ENCODE measurements at places on chromosomes 12 and 14.

- no peak for DNase-seq
Measured at GRCh38 chr12:108308395-108309085, 30.6 kb downstream of the CMKLR1 start.

GRCh38 chr14:89308232-89308959 lies 108.6 kb downstream of the FOXN3 start:
- no peak for DNase-seq

DNA sequence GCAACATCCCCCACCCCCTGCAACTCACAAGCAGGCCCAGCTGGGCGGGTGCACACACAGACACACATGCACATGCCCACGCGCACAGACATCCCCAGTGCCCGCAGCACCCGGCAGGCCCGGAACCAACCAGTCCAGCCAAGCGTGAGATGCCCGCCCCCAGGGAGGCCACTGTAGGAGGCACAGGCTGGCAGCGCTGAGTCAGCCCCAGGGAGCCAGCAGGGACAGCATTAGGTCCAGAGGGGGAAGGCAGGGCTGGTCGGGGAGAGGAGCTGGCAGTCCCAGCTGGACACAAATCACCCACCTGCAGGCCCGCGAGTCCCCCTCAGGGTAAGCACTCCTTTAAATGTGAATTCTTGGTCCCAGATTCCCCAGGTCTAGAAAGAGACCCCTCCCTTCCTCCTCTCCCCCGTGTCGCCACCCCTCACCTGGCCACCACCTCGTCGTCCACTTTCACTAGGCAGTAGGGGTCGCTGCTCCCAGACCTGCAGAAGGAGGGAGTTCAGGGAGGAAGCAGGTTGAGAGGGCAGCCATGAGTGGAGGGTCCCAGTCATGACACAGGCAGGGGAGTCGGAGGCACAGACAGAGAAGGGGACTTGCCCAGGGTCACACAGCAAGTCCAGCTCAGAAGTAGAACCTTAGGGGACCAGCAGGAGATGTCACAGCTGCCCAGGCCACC lies 5.0 kb downstream of the RASAL1 start:
- DNase-seq = no peak

GRCh38 chr14:91381801-91382670 lies 35.6 kb downstream of the CCDC88C start:
- no peak for DNase-seq

GRCh38 chr14:65501328-65501727 lies 88.8 kb downstream of the FUT8 start:
- no peak for DNase-seq

GRCh38 chr12:76031414-76032042 lies at the start of gene PHLDA1:
TSS of gene PHLDA1 (minus strand) at chr12:76031776.
- peak; percentile 94 for DNase-seq

DNA sequence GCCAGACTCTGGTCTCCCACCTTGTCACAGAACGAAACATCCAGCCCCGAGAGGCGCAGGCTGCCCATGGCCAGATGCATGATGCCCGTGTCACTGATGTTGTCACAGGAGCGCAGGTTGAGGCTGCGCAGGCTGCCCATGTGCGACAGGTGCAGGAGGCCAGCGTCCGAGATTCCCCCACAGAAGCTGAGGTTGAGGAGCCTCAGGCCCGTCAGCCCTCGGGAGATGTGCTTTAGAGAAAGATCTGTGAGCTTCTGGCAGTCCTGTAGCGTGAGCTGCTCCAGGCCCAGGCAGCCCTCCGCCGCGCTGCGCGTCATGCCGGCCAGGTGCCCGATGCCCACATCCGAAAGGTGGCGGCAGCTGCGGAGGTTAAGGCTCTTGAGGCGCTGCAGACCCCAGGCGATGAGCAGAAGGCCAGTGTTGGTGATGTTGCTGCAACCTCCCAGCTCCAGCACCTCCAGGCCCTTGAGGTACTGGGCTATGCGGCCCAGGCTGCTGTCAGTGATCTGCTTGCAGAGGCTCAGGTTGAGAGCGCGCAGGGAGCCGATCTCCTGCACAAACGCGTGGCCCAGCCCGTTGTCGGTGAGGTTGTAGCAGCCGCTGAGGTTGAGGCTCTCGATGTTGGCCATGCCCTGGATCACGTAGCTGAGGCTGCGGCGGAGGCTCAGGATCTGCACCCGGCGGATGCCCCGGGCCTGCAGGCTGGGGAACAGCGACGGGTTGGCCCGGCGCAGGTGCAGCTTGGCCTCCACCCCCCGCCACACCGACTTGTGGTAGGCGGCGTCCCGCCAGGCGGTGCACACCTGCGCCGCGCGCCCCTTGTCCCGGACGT lies 991 bp downstream of the FBXL14 start:
- DNase-seq = peak; percentile 40

GRCh38 chr14:95502381-95502950 lies 14.0 kb downstream of the SYNE3 start:
- no peak for DNase-seq

- DNase-seq = no peak
Measured at GRCh38 chr14:34362641-34363251, 99.3 kb downstream of the SPTSSA start.

DNA sequence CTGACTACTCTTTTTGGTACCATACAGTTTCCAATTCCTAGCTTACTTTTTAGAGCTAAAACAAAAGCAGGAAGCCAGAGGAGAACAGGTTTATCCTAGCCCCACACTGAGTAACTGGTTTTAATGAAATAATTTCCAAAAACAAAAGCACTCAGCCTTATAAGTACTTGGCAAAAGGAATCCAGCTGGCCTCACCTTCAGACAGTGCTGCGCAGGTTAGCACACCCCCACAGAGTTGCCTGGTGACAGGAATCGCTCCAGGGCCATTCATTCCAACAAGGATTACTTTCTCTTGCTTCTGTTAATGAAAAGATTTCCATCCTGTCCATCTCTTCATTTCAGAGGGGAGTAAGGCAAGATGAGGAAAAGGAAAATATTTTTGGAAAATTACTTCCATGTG lies 84.6 kb downstream of the SCFD1 start:
- no peak for DNase-seq

DNA sequence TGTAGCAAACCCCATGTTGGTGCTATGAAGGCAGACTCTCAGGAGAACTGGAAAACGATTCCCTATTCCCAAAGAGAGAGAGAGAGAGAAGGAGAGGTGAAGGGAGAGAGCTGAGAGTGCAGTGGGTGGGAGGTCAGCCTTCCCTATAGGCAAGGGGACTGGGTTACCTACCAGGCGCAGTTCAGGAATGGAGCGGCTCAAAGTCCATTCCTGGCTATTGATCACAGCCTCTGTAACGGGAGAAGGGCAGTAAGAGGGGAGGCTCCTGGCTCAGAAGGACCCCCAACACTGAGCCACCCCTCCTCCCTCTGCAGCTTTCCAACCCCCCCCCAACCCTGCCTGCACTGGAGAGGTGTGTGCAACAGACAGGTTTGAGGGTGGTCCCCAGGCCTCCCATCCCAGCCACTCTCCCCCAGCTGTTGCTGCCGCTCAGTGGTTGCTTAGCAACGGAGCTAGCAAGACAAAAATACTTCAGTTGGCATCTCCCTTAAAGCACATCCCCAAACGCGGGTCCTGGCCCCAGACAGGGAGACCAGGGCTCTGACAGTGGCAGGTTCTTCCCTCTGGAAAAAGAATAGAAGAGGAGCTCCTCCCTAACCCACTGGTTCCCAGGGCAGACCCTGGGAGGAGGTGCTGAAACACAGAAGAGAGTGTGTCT lies 3.2 kb downstream of the AGAP2 start:
- DNase-seq = no peak
